Fibroblast of lung (primary cell): ENCODE measurements at places on chromosomes 3 and 15.

DNA sequence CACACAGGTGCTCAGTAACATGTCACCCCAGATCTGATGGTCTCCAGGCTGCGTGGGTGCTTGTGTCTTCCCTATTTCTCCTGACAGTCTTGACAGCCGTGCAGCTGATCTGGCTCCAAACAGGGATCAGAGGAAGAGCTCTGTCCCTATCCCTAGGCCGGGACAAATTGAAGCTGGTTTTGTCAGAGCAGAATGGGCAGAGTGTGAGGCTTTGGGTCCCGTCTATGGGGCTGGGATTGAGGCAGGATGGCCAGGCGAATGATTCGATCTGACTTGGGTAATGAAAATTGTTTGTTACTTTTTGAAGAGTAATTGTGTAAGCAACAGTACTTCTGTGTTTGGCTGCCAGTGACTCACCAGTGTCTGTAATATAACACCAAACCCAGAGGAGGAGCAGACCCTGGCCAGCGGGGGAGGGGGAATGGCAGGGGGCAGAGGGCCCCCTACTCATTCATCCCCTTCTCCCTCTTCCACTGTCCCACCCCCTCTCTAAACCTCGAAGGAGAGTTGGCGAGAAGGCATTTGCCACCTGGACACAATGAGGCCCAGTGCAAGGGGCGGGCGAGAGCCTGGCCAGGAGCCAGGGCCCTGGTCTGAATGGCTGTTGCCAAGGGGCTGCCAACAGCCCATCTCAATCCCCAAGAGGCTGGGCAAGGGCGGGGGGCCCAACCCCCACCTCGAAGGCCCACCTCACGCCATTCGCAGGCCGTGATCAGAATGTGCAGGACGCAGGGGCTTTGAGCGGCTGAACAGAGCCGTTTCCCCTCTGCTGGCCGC is 4.9 kb upstream of the MAGEF1 start:
- peak; percentile 73 for DNase-seq

GRCh38 chr3:194079702-194080172 is 56.2 kb upstream of the HES1 start:
- no peak for DNase-seq

- no peak for DNase-seq
These were observed 238.4 kb upstream of the CTDSPL start for GRCh38 chr3:37622999-37623883.

- peak; percentile 74 for DNase-seq
These were observed 6.3 kb downstream of the RPP25 start for GRCh38 chr15:74950078-74950908.

DNA sequence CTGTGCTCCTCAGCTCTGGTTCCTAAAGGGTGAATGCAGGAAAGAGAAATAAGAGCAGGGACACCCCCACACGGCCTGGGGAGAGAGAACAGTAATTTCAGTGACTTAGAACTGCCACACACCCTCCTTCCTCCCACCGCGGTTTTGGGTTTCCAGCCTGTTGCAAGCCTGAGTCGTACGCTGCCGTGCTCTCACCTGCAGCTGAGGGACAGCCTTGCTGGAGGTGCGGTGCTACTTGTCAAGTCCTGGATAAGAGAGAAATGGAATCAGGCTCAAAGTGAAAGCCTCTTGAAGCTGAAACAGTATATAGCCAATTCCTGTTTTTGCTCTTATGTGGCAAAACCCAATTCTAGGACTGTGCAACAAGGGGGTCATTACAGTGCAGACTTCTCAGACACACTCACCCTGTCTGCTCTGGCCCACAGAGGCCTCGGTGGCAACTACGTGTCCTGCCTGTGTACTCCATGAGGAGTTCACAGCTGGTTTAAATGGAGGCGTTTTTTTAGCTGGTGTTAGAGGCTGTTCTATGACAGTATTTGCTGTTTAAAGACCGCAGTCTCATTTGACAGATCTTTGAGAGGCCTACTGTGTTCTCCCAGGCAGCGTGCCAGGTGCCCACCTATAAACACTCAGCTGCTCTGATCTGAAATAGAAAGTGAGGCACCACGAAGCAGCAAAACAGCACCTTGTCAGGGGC is 42.9 kb downstream of the TBC1D2B start:
- peak; percentile 41 for DNase-seq

- DNase-seq: no peak
These were observed 24.1 kb downstream of the PRR20G start for GRCh38 chr3:127263586-127264231.
